Cerebellar cortex (tissue), 1 donor: ENCODE measurements at places on chromosomes 3 and 15.

DNA sequence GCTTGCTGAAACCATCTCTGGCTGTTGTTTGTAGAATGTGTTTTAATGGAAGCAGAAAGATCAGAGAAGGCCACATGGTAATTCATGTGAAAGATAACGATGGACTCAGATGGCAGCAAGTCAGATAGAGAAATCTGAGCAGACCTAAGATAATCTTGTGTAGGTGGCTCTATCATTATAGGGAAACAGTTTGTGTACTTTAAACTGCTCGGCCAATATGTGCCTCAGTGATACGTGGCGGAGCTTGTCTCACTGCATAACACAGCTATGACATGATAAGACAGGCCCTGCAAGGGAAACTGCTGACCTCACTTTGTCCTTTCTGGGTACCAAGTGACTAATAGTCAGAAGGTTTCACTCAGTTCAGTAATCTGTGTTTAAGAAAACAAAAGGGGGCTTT is 51.0 kb downstream of the MME start:
- no peak for DNase-seq

- DNase-seq = no peak
Observed at GRCh38 chr15:81323559-81323943, 390 bp downstream of the STARD5 start.

DNA sequence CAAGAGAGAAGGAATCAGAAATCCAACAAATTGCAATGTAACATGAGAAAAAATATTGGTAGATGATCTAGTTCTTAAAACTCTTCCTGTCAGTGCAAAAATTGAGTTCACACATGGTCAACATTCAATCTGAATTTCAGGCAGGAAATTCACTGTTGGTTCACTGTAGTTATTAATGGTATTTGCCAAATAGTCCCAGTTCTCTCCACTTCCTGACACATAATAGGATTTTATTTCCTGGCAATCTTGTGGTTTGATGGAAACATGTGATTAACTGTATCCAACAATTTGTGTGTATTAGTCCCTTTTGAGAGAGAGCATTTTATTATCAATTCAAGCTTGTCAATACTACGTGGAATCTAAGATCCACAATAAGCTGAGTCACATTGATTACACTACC is 1103.1 kb downstream of the ROBO2 start:
- no peak for DNase-seq

DNA sequence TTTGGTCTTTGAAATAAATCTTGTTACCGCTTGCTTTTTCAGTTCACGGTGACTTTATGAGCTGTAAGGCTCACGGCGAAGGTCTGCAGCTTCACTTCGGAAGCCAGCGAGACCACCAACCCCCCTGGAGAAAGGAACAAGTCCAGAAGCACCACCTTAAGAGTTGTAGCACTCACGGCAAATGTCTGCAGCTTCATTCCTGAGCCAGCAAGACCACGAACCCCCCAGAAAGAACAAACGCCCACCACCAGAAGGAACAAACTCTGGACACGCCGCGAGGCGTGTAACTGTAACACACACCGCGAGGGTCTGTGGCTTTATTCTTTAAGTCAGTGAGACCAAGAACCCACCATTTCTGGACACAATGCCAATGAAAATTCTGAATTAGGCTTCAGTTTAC is 28.8 kb downstream of the GOLGA6A start:
- no peak for DNase-seq

GRCh38 chr15:67303490-67304363 is 49.1 kb downstream of the IQCH start:
- DNase-seq = peak; percentile 55

DNA sequence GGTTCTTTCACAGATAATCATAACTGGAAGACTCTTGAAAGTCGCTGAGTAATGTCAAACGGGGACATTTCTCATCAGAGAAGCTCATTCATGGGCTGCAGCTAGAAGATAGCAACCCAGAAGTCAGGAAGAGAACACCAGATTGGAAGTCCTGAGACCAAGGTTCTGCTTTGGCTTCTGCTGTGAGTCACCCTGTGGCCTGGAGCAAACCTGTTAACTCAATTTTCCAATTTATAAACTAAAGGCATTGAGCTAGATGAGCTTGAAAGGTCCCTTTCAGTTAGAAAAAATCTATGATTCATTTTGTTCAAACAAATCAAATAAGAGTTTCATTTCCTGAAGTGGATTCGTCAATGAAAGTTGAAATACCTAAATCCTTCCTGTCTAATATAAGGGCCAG is 402.2 kb downstream of the EPHB1 start:
- DNase-seq = no peak

- no peak for DNase-seq
Observed at GRCh38 chr3:126083511-126083912, 412 bp downstream of the SLC41A3 start.

DNA sequence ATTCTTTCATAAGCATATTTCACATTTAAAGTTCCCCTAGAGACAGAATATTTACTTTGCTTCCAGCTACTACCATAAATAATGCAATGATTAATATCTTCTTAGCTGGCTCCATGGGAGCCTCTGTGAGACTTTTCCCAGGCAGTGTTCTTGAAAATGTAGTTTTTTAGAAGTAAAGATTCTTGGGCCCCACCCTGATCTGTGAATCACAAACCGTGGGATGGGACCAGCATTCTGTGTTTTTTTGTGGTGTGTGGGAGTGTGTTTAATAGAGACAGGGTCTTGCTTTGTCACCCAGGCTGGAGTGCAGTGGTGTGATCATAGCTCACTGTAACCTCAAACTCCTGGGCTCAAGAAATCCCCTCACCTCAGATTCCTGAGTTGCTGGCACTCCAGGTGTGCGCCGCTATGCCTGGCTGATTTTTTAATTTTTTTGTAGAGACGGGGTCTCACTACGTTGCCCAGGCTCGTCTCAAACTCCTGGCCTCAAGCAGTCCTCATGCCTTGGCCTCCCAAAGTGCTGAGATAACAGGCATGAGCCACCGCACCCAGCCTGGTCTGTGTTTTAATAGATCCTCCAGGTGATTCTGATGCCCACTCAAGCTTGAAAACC is 83.0 kb downstream of the KLHL25 start:
- no peak for DNase-seq

DNA sequence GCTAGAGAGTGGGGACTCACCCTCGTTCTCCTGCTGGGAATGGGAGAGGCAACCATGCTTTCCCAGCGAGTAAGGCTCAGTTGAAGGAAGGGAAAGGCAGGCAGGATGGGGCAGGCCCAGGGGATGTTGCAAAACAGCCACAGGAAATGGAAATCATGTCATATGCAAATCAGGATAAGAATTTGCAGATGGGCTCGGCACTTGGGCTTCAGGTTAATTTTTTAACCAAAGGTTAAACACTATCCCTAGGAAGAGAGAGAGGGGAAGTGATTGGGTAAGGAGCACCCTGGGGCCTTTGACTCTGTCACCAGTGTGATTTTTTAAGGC is 14.6 kb upstream of the PLA2G4E start:
- DNase-seq = no peak

- DNase-seq = no peak
Observed at GRCh38 chr3:33467786-33468185, 27.6 kb upstream of the UBP1 start.

- no peak for DNase-seq
Observed at GRCh38 chr15:87294854-87295253, 961.7 kb downstream of the NTRK3 start.

DNA sequence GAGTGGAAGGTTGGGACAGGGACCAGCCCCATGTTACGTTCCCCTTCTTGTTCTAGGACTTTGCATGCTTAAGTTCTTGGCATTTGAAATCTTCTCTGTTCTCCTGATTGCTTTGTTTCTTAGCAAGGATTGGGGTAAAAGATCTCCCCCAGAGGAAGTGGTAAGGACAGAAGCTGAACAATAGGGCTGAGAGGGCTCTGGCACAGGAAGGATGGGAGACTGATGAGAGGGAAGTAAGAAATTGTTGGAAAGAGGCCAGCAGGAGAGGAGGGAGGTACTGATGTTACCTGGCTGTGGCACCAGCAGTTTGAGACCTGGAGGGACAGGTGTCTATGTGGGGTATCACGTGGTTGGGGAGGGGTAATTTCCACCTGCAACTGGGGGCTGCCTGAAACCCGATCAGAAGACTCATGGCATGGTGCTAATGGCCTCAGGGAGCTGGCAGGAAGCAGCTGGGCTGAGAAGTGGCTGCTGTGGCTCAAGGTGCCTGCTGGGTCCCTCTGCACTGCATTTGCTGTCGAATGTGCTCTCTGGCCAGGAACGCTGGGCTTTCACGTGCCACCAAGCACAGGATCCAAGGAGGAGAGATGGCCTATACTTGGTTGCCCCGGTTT is 108.4 kb downstream of the LSM3 start:
- no peak for DNase-seq

- DNase-seq = no peak
Observed at GRCh38 chr3:63168179-63168578, 109.9 kb upstream of the SYNPR start.

GRCh38 chr3:63030666-63031065 is 155.4 kb upstream of the CADPS start:
- DNase-seq = no peak

DNA sequence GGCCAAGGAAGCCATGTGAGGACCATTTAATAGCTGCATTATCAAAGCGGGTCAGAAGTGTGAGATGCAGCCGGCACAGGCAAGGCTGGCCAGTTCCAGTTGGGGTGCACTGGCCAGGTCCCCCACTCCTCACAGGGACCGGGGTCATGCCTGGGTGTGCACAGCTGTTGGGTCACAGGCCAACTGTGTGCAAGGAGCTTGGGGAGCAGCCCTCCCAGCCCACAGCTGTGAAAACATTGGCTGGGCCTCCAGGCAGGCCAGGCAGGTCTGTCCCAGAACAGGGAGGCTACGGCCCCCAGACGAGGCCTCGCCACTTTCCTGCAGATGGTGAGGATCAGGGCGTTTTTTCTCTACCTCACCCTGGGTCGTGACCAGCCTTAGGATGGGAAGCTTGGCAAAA is 521.0 kb downstream of the NTRK3 start:
- no peak for DNase-seq

DNA sequence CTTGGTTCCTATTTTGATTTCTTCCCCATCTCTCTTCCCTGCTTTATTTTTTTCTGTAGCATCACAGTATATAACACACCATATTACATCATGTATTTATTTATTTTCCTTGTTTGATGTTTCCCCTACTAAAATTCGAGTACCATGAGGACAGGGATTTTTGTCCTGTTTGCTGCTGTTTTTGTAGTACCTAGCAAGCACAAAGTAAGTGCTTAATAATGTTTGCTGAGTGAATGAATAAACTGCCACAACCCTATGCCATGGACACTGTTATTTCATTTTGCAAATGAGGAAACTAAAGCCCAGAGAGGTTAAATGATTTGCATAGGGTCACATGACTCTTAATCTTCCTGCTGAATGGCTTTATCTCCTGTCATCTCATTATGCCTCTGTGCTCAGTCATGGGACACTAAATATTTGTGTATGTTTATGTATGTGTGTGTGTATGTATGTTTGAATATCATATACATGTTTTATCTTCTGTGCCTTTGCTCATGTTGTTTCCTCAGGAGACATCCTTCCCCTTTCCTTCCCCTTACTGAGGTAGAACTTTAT is 26.1 kb upstream of the MGA start:
- no peak for DNase-seq

DNA sequence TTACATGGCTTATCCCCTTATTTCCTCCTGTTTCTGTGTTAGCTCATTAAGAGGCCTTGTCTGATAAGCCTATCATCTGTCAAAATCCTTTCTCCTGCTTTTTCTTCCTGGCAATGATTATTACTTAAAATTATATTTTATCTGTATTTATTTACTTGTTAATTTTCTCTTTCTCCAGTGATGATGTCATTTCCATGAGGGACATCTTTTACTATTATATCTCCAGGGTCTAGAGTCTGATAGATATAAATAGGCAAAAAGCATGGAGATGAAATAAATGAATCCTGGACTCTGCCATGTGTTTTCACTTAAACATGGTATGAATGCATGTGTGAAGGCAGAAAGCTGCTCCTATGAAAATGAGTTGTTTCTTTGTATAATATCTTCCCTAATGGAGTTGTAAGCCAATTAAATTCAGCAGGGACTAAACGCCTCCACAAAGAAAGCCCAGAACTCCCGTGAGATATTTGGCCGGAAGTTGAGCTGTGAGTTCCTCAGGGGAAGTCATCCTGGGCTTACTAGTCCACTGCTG is 375.2 kb downstream of the TUSC7 start:
- DNase-seq = no peak
